Lower lobe of right lung (tissue), 2 donors: ENCODE measurements at places on chromosomes 1 and 21. TPM values are rescaled to one million over a fixed set of nuclear protein-coding genes. Genes with fewer than 3 reads are reported as not detected.

- H3K27ac ChIP-seq: no peak overlapping the region
- no peaks in the 10 kb centered on the region for H3K4me1 ChIP-seq
- H3K4me3 ChIP-seq: no peak overlapping the region
- DNase-seq: no peak
- H3K36me3 ChIP-seq: no peaks in the 10 kb centered on the region
- no peaks in the 10 kb centered on the region for H3K27me3 ChIP-seq
These were observed 104.2 kb downstream of the DUSP10 start for GRCh38 chr1:221637641-221638041.

KRTAP10-5 gene
- not detected for total RNA-seq

DNA sequence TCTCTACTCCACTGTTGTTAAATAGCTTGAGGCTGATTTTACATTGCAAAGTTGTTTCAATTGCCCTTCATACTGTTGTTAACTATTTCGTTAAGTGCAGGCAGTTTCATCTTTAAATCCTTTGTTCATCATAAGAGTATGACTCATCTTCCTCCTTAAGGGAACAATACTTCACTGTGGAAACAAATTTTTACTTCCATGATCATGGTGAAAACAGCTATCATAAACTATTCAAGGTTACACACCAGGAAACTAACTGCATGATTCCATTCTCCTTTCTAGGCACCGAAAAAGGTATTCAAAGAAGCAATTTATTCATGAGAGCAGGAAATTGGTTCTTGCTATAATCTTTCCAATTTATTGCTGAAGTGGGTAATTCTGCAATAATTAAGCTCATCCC, 593.2 kb downstream of the LRRIQ3 start:
- H3K4me3 ChIP-seq: no peak overlapping the region
- DNase-seq: no peak
- no peaks in the 10 kb centered on the region for H3K36me3 ChIP-seq
- H3K27ac ChIP-seq: no peak overlapping the region
- H3K27me3 ChIP-seq: no peaks in the 10 kb centered on the region
- H3K4me1 ChIP-seq: no peaks in the 10 kb centered on the region

DNA sequence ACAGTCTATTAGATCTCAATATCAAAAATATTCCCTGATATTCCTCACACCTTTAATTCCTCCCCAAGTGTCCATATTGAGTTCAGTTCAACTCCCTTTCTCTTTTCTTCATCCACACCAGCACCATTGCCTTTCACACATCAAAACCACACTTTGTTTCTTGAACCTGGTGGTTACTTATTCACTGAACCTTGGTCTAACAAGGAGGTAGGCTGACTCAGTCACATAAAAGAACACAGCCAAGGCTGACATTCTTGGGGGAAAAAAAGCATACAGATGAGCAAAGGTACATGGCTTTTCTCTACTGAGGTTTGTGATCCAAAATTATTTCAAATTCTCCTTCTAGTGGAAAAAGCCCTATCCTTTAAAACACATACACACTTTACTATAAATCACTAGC, 131.7 kb upstream of the USH2A start:
- H3K4me1 ChIP-seq: no peaks in the 10 kb centered on the region
- no peak for DNase-seq
- H3K36me3 ChIP-seq: no peaks in the 10 kb centered on the region
- H3K4me3 ChIP-seq: no peak overlapping the region
- no peak overlapping the region for H3K27ac ChIP-seq
- no peaks in the 10 kb centered on the region for H3K27me3 ChIP-seq

LCE1F gene
- not detected for total RNA-seq

DNA sequence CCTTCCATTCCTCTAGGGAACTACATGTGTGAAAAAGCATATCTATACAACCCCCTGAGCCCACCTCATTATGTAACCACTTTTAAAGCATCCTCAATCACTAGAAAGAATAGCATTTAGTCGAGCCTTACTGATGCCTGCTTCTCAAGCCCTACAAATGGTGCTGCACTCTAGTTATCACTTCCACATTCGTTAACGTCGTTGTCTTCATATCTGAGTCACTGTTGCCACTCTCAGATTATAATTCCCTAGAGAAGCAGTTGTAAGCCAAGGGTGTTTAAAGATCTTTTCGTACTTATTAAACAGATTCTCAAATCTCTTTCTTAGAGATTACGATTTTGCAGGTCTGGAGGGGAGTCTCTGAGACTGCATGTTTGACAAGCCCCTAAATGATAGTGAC, 16.5 kb downstream of the ATP1B1 start:
- no peaks in the 10 kb centered on the region for H3K27me3 ChIP-seq
- H3K4me3 ChIP-seq: no peak overlapping the region
- peaks cover 58% of the 10 kb centered on the region for H3K36me3 ChIP-seq
- no peak overlapping the region for H3K27ac ChIP-seq
- DNase-seq: no peak
